Neural crest cell (in vitro differentiated cells): ENCODE measurements at places on chromosomes 4 and X.

GRCh38 chrX:67777148-67777547 is 233.3 kb downstream of the AR start:
- no peak for DNase-seq

DNA sequence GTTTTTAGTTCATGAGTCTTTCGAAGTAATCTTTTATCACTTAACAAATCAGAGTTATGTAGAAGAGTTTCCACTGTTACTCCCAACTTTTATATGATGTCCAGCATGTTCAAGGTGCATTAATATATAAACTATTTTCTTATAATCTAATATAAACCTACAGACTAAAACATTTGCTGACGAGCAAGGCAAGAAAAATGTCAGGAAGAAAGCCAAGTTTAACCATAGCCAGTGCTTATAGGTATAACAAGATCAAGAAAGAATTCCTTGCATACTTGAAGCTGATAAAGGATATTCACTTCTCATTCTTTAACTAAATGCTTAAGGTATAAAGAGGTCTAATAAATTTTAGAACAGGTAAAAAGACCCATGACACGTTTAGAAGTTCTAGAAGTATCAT is 167.7 kb downstream of the NPNT start:
- DNase-seq, result no peak

DNA sequence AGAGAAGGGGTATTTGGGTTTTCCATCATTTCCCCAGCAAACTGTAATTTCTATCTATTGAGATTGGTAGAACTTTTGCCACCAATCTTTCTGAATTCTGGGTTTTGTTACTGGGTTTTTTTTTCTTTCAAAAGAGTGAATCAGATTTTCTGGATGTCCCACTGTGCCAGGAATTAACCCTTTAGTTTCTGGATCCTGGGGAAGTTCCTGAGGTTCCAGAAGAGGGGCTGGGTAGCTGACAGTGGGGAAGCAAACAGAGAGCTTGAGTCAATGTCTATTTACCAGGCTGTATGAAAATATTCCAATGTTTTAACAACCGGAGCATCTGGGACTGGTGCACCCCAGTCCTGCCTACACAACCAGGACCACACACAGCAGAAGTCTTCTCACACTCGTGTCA is 25.8 kb upstream of the SOD3 start:
- no peak for DNase-seq

DNA sequence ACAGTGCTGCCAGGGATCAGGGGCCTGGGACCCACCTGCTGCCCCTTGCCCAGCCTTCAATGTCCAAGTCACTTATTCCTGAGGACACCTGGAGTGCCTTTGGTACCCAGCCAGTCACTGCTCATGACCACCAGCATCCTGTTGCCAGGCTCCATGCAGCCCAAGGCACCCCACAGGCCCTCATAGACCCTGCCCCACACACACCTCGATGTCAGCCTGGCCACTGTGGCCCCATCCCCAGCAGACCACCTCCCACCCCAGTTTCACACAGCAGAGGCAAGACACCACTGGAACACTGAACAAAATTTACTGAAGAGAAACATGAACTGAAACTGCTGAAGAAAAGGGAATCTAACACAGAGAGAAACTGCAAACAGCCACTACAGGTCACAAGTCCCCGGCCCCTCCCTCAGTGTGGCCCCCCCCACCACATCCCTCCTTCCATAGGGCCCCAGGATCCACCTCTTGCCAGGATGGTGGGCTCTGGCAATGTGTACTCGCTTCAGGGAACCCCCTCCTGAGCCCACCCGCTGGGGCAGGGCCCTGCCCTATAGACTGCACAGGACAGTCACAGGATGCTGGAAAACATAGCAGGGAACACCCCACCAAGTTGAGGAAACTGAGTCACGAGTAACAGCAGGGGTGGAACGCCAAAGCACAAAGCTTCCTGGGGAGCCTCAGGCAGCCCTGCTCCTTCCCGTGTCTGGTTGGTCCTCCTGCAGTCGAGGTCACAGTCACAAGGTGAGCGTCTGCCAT is 5.2 kb downstream of the PNMA5 start:
- no peak for DNase-seq
